ENCODE measurements at places on chromosomes 6 and 20. TPM values are rescaled to one million over a fixed set of nuclear protein-coding genes. Genes with fewer than 3 reads are reported as not detected.

BPIFB4 gene
- not detected for total RNA-seq

DDO gene
- 0.27 TPM for total RNA-seq

CRNKL1 gene
- total RNA-seq = 18.8 TPM

FGD2 gene
- not detected for total RNA-seq

PACRG gene
- total RNA-seq = 0.83 TPM

LCA5 gene
- total RNA-seq = 3.5 TPM

SLC24A3 gene
- 1.7 TPM for total RNA-seq

TMEM74B gene
- total RNA-seq = 27.7 TPM

ZSCAN31 gene
- total RNA-seq = 5.0 TPM

LHFPL5 gene
- not detected for total RNA-seq

RIPPLY2 gene
- total RNA-seq = 0.35 TPM

CFAP61 gene
- not detected for total RNA-seq

GRCh38 chr6:97059473-97059872 is 134.9 kb downstream of the KLHL32 start:
- peak; percentile 42 for DNase-seq

GRCh38 chr20:38300438-38300837 is 3.5 kb upstream of the BPI start:
- DNase-seq = no peak

DNA sequence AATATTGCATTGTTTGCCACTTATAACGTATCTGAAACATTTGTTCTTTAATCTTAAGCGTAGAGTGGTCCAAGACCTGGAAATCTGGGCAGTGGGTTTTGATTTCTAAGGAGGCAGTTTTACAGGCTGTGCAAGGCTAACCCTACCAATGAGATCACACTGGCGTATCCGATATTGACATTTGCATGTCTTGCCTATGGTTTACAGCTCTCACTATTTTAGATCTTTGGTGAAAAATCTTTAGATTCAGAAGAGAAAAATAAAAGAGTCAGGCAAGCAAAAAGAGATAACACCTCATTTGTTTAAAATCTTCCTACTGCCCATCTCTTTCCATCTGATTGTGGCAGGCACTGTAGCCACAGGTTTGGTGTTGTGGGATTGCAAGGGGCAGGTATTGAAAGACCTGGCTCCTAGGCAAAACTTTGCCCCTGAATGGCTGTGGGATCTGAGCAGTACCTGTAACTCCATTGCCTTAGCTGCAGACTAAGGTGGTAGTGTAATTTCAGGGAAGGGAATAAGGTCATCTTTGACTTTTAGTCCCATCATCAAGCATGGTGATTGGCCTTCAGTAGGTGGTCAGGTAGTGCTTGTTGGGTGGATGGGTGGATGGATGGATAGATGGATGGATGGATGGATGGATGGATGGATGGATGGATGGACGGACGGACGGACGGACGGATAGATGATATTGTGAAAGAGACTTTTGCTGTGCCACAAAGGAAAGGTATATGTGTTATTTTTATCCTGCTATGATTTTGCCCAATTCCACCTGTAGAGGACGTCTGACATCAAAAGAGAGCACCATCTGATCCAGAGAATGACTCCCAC is 1.9 kb downstream of the TNFAIP3 start:
- no peak for DNase-seq

GRCh38 chr20:61569825-61570224 is 317.8 kb downstream of the CDH4 start:
- no peak for DNase-seq

DNA sequence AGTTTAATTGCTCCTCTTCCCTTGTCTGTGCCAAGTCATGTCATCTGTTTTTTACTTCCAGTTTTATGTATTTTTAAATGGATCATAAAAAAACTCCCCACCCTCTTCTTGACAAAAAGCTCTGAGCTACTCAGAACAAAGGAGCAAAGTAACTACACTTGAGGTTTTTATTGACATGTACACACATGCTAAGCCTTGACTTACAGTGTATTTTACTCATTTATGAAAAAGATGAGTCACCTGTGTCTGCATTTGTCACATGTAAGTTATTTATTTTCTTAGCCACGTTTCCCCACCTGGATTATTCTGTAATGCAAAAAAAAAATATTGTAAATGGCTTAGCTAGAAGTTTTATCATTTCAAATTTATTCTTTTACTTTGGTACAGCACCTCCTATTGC is 628.8 kb upstream of the SLC35B3 start:
- no peak for DNase-seq

DNA sequence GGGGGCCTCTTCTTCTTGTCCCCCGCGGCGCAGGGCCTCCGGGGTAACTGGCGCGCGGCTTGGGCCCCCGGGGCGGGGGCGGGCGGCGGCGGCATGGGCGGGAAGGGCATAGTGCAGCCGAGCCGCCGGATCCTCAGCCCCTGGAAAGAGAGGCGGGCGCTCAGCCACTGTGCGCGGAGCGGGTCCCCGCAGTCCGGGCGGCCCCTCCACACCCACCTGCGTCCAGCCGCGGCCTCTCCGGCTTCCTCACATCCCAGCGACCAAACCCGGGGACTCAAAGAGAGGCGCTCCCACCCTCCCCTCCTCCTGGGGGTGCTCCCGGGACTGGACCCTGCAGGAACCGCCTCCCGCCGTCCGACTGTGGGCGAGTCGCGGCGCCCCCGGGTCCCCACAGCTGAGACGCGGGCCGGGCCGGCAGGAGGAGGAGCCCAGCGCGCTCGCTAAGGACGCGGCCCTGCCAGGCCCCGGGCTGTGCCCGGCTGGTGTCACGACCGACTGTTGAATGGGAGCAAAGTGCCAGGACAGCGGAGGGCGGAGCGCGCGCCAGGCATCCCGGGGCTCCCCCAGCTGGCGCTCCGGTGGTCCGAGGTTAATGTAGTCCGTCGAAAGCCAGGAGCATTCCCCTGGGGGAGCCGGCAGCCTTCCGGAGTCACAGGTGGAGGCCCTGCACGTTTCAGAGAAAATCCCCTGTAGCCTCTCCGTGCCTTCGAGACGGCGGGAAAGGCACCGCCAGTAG is at the start of gene PRR18:
TSS of gene PRR18 (minus strand) at position 360 of the 736 bp plus-strand sequence. CDS start at position 110, 250 bp downstream.
- DNase-seq = no peak

- no peak for DNase-seq
Measured at GRCh38 chr6:48511378-48511777, 400.4 kb upstream of the PTCHD4 start.

DNA sequence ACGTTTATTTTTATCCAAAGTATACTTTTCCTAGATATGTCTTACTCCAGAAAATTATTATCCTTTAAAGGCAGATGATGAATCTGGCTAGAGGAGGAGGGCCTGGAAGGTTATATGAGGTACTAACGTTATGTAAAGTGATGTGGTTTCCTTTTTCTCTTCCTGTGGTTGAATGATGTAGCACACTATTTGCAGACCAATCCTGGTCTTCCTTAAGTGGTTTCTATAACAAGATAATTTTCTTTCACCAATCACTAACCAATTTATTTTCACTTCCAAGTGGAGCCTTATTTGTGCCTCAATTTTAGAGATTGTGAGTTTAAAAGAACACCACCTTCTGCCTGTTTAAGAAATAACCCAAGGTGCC is 154.6 kb upstream of the SOX4 start:
- DNase-seq = peak; percentile 13

DNA sequence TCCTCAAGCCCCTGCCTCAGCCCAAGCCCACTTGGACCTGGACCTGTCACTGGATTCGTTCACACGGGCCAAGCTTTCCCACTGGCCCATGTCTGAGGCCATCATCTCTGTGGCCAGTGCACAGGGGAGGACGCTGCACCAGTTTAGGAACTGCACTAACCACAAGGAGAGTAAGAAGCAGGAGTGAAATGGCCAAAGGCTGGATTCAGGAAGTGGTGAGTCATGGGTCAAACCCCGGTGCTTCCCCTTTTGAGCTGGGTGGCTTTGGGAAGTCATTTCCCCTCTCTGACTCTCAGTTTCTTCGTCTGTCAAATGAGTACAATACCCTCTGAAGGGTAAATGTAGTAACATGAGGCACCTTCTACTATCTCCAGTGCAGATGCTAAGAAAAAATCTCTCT is 87.9 kb downstream of the CD40 start:
- no peak for DNase-seq

- DNase-seq = peak; percentile 79
Measured at GRCh38 chr6:159788753-159789376, 537 bp downstream of the TCP1 start.

GRCh38 chr6:29726001-29726400 is 2.8 kb downstream of the HLA-F start:
- no peak for DNase-seq

- no peak for DNase-seq
Measured at GRCh38 chr6:50147371-50147770, 97.6 kb upstream of the DEFB112 start.

GRCh38 chr6:92110403-92110802 is 1309.0 kb downstream of the EPHA7 start:
- no peak for DNase-seq

DNA sequence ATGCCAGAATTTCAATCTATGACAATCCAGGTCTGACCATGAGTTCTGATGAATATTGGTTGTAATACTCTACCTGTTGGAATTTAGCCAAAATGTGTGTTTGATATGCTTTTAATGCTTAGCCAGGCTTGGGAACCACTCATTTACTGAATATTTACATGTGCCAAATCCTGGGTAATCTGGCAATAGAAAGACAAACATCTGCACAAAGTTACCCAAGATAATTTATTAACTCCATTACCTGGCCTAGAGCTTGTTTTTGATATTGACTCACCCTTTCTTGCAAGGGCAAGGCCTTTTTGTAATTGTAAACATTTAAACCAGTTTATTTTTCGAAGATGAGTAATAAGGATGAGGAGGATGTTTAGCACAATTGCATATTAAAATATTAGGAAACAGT is 13.5 kb upstream of the CD2AP start:
- DNase-seq = no peak

DNA sequence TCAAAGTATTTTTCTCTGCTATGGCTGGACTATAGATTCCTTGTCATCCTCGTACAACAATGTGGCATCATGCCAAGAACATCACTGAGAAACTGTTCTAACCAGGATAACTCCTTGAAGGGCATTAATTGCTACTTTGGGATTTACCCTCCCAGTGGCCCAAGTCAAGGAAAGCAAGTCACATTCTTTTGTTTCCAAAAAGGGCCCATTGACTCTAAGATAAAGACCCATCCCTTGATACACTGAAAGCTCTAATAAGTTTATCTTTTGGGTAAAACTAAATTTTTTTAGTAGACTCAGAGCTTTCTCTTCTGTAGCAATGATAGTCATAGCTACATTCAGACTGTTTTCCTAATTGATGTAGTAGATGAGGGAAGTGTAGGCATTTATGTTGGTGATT is at the start of gene OR2J3:
TSS of gene OR2J3 (plus strand) at position 301 of the 400 bp plus-strand sequence. CDS start 3,833 bp downstream, outside the sequence.
- no peak for DNase-seq

- no peak for DNase-seq
Measured at GRCh38 chr20:63743210-63743970, 3.8 kb downstream of the SLC2A4RG start.

- no peak for DNase-seq
Measured at GRCh38 chr6:63882208-63882607, 246.6 kb downstream of the PHF3 start.

GRCh38 chr20:380763-381580 is 412 bp downstream of the TRIB3 start:
- DNase-seq = peak; percentile 81

DNA sequence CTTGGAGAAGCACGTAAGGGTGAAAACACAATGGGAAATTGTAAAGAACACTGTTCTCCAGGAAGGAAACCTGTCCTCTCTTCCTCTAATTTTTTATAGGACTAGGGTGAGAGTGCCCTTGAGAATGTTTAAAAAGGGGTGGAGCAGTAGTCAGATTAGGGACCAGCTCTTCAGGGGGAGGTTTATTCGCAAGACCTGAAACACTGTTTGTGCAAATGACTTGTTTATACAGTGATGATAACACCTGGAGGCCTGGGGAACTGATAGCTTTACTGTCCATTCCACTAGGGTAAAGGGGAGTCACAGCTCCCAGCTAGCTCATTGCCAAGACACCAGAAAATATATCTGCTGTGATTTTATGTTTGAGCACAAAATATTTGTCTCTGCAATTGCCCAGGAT is 8.1 kb upstream of the FUT9 start:
- no peak for DNase-seq

DNA sequence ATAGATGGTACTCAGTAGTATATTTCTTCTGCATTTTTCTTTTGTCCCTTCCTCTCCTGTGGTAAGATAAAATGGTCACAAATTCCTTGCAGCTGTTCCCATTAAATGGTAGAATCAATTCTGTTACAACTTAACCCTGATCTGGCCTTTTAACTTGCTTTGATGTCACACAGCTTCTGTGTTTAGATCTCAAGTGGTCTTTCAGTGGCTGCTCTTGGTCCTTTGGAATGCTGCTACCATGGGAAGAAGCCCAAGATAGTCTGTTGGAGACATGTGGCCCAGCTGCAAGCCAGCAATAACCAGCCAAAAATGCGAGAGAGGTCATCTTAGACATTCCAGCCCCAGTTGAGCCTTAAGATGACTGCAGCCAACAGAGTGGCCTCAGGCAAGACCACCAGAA is 429.7 kb downstream of the KIF16B start:
- no peak for DNase-seq

DNA sequence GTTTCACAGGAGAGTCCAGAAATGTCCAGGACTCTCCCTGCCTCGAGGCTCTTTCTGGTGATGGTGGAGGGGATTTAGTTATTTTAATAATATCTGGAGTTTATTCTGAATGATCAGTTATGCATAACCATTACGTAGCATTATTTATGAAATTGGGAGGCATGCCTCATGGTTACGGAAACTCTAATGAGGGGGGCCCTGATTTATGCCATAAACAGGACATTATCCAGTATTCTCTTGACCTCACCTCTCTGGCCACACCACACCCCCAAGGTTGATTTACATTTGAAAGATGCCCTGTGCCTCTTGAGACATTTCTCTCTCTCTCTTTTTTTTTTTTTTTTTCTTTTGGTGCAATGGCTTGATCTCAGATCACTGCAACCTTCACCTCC is 268.8 kb downstream of the TFAP2C start:
- DNase-seq = no peak

- peak; percentile 40 for DNase-seq
Measured at GRCh38 chr6:139941826-139942225, 567.4 kb upstream of the CITED2 start.

GRCh38 chr6:5995949-5996713 is 10.6 kb downstream of the NRN1 start:
- no peak for DNase-seq

- no peak for DNase-seq
Measured at GRCh38 chr6:14371530-14371929, 254.0 kb downstream of the CD83 start.
